ENCODE measurements at places on chromosomes 3 and 15.

- no peak for DNase-seq
These were observed 15.4 kb upstream of the FGD5 start for GRCh38 chr3:14803101-14803980.

DNA sequence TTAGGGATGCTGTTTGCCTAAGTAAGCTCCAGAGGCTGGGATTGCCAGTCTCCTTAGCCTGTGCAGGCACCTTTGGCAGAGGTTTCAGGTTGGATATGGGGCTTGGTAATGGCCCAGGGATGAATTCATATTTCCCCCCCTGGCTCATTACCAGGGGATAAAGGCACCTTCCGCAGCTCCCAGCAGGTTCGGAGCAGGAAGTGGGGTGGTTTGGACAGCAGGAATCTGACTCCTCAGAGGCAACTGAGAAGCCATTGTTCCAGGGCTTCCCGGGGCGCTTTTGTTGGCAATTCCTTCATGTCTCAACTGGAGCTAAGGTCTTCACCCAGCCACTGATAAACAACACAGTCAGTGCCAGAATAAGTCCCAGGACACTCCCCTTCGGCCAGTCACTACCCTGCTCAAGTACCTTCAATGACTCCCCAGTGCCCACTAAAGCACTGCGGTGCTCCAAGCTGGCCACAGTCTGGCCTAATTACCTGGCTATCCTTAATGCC, 85.3 kb upstream of the SLC6A6 start:
- DNase-seq = no peak

- DNase-seq = no peak
These were observed 182.6 kb downstream of the ZPLD1 start for GRCh38 chr3:102617381-102617780.

GRCh38 chr3:139670196-139670595, 7.6 kb downstream of the NMNAT3 start:
- no peak for DNase-seq

DNA sequence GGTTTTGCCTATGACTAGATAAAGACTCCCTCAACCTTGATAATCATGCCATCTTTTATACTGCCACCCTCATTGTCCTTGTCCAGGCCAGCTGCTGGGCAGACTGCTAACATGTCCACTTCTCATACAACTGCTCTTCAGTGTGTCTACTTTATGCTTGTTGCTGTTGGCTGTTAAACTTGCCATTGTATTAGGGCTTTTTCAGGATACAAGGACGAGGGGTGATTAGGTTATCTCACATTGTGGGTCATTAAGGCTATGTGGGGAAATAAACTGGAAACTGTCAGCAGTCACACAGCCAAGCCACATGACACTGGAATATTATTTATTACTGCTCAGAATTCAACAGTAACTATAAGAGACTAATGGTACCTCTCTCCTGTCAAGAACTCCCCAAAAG, 36.1 kb downstream of the STARD9 start:
- DNase-seq = no peak

- no peak for DNase-seq
These were observed 236.7 kb downstream of the ADAMTSL3 start for GRCh38 chr15:83890587-83890986.

- DNase-seq = no peak
These were observed 456.3 kb upstream of the ARRDC4 start for GRCh38 chr15:97504031-97504792.

DNA sequence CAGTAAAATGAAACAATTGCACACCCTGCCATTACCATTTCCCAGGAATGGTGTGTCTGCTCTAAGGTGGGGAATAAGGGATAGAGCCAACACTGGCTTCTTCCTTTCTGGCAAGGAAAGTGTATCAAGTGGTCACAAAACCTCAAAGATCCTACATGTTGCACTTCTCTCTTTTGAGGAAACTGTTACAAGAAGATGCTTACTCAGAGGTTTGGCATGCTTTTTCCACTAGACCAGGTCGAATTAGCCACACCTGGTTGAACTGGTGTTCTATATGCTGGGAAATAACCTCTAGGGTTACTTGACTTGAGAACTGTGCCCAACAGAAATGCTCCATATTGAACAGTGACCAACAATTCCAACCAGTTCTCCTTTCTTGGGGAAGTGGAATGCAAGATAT, 102.9 kb downstream of the LRRN1 start:
- no peak for DNase-seq

DNA sequence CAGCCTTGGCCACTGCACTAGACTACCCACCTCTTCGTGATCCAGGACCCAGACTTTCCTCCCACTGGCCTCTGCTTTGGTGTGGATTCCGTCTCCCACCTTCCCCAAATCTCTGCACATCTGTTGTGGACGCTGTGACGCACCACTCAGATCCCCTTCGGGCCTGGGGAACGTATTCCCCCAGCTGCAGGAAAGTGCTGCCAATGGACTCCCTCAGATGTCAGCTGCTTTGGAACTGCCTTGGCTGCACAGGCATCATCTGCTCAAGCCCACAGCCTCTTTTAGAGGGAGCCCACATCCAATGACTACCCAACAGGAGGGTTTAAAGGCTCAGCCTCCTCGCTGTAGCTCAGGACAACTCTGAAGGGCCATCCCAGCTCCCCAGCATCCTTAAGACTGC, 134.2 kb upstream of the RAD18 start:
- DNase-seq = no peak

Data from neural crest cell (in vitro differentiated cells).